Stimulated activated CD4-positive, alpha-beta T cell treated with anti-CD3 and anti-CD28 coated beads, TNF-alpha, amount 100 ng/mL, for 1 hour (primary cell): ENCODE measurements at places on chromosomes 7 and 10.

DNA sequence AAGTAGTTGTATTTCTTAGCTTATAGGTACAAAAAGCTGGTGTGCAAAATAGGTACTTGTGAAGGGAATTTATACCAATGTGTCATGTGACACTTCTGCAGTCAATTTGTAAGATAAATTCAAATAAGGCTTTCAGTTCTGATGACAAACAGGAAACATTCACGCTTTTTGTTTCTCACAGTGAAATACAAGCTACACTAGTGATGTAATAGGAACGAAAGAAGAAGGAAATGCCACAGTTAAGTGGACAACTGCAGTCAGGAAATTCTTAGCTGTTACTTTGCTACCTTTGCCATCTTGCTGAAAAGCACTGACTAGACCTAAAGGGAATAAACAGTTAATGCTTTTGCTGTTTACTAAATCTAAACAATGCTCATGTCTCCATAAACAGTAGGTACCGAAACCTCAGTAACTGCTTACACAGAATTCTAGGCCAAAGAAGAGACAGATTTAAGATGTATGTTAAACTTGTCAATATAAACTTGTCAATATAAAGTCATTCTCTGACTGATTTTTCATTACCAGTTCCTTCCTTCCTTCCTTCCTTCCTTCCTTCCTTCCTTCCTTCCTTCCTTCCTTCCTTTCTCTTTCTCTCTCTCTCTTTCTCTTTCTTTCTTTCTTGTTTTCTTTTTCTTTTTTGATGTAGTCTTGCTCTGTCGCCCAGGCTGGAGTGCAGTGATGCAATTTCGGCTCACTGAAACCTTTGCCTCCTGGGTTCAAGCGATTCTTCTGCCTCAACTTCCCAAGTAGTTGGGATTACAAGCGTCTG, 10.1 kb downstream of the OTUD1 start:
- no peak for DNase-seq

DNA sequence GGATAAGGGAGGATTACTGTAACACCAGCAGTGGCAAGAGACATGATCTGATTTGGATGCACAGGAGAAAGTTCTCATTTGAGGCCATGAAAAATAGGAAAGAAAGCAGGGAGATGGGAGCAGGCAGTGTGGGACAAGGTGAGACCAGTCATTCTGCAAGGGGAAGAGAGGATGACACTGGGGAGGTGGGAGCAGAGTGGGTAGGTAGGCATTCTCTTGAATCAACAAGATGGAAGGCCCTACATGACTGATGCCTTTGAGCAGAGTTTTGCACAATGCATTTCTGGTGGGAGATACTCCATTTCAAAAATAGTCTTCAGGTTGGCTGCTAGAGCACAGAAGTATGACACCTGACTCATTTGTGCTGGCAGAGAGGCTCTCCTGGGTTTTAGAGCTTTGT, 10.5 kb downstream of the RPS24 start:
- no peak for DNase-seq

GRCh38 chr7:27614095-27614494, 48.6 kb downstream of the HIBADH start:
- DNase-seq: no peak

DNA sequence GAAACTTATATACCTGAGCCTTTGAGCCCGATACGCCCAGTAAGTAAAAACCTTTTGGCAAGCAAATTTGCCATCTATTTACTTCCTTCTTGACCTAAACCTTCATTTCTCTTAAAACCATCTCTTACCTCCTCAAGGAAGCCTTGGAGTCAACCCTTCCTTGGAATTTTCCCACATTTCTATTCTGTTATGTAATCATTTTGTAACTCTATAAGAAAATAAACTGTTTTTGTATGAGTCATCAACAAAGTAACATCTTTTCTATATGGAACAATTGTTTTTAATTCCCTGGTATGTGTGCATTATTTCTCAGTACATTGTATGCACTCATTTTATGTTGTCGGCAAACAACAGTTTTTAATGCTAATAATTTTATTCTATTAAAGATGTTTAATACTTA, 162.0 kb downstream of the TEX36 start:
- no peak for DNase-seq

DNA sequence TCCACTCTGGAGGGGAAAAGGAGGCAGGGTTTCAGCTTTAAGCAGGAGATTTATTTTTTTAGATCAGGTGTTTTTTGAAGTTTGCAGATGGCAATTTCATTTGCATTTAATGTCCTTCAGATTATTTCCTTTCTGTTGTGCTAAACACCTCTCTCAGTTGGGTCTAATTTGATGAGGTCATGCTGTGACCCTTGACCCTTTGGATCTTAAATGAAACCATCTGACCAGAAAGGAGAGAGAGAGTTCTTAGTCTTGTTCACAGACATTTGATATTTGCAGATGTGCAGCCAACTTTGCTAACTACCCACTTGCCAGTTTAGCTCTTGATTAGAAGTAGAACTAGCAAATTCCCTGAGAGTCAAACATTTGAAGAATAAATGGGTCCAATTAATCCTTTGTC, 101.5 kb upstream of the RAB11FIP2 start:
- DNase-seq: no peak

DNA sequence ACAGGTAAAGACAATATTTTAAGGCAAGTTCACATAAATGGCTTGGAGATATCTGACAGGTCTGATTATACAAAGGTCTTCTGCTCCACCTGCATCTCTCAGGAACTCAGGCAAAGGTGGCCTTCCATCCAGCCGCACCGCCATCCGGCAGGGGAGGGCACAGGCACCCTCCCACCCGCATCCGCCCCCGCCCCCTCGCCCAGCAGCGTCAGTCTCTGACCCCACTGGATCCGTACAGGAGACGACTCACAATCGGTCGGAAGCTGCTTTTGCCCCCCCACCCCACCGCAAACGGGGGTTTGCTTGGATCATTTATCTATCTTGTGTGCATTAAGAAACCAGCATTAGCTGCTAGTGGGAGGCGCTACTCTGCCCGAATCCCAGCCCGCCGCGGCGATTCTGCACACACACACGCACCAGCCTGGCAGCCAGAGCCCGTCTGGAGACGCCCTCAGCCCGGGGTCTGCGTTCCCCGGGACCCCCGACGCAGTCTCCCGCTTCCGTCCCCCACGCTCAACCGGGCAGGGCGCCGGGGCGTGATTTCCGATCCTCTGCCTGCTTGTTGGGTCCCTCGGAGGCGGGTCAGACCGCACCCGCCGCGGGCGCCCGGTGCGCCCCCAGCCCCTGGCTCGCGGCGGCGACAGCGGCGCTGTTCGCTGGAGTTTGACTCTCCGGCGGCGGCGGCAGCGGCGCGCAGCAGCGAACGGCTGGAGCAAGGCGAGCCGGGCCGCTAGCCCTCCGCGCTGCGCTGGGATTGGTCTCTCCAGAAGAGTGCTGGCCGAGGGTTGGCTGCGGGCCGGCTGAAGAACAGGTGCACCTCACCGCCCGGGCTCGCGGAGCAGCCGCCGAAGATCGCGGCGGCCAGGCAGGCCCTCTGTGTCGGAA, 820 bp upstream of the NRG3 start:
- no peak for DNase-seq

- DNase-seq: no peak
Observed at GRCh38 chr10:131081376-131081775, 230.1 kb downstream of the TCERG1L start.

- DNase-seq: no peak
Observed at GRCh38 chr10:10460451-10460850, 557.2 kb upstream of the CELF2 start.

- peak; percentile 21 for DNase-seq
Observed at GRCh38 chr7:97104719-97105238, 12.7 kb upstream of the SDHAF3 start.

DNA sequence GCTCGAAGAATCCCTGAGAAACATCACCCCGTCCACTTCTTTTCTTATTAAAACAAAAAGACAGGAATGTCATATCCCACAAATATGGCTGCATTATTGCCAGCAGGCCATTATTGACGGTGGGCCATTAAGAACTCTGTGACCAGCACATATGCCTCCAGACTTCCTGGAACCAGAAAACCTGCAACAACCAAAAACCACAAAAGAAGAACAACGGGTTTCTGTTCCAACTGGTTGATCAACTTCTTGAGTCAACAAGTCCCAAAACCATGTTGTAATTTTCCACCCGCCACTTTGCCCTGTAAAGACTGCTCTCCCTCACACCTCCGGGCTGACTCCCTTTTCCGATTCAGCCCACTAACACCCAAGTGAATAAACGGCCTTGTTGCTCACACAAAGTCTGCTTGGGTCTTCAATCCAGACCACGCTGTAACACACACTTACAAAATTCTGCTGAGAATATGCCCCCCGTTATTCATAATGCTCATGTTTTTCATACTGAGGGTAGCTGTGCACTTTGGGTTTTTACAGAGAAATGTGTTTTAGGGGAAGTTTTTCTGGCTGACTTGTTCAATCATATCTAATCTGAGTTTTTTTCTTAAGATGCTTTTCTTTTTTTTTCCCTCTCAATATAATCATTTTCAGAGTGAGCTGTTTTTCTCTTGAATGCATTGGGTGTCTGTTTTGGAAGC, 20.7 kb downstream of the ZNF107 start:
- no peak for DNase-seq

- no peak for DNase-seq
Observed at GRCh38 chr10:59362959-59363381, 621 bp upstream of the FAM13C start.

DNA sequence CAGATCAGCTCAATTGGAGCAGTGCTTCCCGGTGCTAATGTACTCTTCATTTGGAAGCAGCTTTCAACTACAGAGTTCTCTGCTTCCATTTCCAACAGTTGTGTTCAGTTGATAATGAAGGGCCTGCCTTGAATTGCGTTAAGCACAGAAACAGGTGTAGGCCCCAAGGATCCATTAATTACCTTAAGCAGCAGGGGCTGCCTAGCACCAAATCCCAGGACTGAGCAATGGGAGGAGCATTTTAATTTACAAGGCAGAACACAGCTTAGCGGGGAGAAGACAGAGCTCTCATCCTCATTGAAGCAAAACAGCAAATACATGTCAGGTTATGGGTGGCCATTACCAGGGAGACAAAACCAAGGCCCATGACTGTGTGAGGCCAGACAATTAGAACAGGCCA, 349.6 kb downstream of the TFEC start:
- DNase-seq: no peak

DNA sequence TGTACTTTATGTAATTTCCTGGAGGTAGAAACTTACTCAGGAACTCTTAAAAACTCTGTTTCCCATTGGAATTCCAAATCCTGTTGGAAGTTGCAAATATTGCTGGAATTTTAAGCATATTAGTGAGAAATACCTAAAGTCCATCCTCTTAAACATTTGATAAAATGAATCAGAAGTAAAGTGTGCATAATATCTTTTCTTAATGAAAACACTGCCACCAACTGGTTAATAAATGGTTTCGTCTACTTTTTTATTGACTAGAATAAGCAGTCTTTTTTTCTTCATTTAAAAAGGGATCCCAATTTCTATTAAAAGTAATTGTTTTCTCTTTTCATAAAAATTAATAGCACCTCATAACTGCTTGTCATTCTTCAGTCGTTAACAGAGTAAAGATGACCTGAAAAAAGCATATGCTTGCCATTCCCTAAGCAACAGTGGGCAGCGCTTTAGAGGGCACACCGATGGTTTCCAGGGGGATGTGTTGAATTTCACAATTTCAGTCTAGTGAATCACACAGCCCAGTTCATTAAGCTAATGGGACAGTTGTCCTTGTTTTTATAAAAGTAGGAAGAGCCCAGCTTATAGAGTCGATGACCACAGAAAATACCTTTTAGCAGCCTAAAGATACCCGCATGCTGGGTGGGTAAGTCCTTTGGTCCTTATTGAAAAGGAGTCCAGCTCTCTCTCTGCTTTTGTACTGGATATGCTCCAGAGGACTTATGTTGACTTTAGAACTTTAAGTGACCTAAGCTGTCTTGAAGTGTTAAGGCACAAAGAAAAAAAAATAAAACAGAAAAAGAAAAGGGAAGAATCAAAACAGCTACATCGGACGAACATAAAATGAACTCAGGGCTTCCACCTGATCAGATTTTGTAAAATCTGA, 28.5 kb downstream of the NPS start:
- DNase-seq: no peak

- DNase-seq: no peak
Observed at GRCh38 chr7:25615003-25615402, 386.7 kb upstream of the NPVF start.

- no peak for DNase-seq
Observed at GRCh38 chr7:102009628-102010027, 192.2 kb downstream of the CUX1 start.

DNA sequence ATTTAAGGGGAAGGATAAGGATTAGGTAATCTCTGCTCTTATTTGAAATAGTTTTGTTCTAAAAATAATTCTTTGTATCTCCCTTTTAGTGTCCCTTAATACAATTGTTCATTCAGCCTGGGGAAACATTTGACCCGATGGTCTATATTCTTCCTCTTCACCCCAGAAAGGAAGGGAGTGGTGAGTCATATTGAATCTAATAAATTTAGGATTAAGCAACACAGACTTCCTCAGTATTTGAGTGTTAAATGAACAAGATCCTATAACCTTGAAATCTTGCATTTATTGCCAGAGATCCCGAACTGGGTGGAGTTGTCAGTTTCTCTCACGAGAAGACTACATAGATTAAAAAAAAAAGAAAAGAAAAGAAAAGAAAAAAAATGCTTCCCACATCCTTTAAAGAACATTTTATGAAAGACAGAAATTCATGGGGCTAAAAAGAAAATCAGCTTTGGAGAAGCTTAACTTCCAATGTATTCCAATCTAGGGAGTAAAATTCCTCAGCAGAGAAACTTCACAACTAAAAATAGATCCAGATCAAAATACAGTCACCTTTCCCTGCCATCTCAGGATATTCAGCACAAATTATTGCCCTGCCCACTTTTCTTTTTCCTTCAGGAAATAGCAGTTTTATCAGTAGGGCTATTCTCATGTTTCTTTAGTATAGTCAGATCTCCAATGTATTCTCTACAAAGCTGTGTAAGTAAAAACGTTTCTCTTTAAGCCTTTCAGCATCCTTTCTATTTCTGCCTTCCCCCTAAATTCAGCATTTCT, 82.2 kb downstream of the SEMA3D start:
- no peak for DNase-seq

DNA sequence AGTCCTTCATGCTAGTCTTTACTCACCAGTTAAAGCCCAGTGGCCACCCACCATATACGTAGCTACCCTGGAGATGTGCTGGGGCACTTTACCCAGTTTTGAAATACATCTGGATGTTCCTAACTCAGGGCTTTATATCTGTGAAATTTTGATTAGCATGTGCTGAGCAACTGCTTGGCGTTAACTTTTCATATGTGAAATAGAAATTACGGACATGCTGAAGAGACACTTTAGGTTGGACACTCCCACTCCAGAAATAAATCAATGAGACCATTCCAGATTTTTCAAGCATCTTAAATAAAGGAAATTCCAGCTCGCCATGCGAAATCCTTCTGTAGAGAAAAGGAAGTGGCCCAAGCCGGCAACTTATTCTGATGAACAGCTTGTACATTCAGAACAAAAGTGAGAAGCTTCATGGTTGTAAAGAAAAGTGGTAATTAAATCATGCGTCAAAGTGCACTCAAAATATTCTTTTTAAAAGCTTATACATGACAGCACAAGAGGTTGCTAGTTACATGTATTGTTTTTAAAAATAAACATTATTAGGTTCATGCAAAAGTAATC, 153.5 kb upstream of the ITGB1 start:
- DNase-seq: no peak

- no peak for DNase-seq
Observed at GRCh38 chr7:105674200-105674920, 93.1 kb upstream of the EFCAB10 start.

- no peak for DNase-seq
Observed at GRCh38 chr10:13567030-13567429, 19.7 kb upstream of the PRPF18 start.

- no peak for DNase-seq
Observed at GRCh38 chr7:128172151-128172550, 68.9 kb upstream of the LEP start.
